Activated CD8-positive, alpha-beta memory T cell treated with anti-CD3 and anti-CD28 coated beads for 24 hours (primary cell): ENCODE measurements at places on chromosomes 5 and 9.

DNA sequence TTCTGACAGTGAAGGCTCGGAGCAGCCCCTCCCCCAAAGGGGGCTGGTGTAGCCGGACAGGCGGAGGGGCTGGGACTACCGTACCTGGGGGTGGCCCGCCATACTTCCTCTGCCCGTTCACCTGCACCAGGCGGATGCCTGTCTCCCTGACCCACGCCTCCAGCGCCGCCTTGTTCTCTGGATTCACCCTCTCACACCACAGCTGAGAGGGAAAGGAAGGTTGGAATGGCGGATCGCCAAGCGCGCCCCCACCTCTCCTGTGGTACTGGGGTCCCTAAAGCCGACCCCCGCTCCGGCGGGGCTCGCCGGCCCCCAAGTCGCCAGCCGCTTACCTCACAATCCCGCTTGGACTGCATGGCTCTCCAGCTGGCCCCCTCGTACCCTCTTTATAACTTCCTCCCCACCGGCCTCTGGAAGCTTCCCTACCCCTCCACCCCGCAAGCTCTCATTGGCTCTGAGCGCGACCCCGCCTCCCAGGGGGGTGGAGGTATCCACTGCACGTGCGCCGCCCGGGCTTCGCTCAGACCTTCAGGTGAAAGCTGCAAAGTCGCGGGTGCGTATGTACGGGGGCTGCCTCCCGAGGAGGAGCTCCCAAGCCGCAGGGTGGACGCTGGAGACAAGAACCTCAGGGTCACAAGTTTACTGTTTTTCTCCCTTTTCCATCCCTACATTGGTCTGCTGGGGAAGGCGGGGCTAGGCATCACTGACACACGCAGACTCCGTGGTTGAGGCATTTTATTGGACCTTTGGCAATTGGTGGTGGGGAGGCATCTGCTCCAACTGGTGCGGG lies at the start of gene DND1:
Gene DND1 (minus strand): TSS at position 390 of the 790 bp plus-strand sequence. CDS start 34 bp downstream, at position 356.
- no peak for DNase-seq

DNA sequence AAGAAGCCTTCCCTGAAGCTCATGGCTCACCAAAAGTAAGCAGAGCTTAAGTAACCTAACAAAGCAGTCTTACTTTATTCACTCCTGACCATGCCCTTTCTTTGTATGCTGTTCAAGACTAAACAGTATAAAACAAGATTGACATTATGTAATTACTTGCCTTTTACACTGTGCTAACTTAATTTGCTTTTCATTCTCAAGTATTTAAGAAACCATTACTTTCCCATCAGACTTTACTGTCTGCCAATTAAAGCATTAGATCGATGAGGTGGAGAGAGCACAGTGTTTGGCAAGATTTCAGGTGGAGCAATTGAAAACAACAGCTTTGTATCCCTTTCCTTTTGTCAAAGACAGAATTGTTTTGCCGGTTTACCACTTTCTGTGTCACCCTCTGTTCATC lies 98.2 kb downstream of the RORB start:
- DNase-seq: no peak

DNA sequence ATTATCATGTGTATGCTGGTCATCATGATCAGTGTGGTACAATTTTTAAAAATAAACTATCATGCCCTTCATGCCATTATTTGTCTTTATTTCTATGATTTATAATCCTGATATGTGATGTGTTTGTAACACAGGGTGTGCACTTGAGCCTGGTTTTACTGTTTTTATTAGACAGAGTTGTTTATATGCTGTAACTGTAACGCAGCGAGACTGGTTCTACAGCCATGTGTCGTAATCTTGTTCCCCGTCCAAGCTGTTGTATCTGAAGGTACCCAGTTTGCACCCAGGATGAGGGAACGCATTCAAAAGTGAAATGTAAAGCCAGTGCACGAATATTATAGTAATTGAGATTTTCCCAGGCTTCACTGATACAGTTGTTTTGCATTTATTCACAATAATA lies 28.2 kb downstream of the SNX18 start:
- DNase-seq: no peak

DNA sequence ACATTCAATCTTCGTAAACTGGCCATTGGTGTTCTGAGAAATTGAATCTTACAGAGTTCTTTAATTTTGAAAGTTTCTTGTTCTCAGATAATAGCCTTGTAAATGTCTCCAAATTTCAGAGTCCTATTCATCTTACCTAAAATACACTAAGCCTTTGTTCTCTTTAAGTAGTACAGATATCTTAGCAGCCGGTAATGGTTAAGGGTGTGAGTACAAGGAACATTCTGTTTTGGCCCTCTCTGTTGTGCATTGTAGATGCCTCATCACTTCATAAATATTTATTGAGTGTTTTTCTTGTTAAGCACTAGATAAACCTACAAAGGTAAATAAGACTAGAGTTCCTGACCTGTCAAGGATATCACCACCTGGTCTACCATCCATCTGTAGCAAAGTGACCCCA lies 35.2 kb downstream of the ZCCHC7 start:
- DNase-seq: no peak

- DNase-seq: no peak
Observed at GRCh38 chr5:63145167-63145566, 566.5 kb downstream of the LRRC70 start.

- DNase-seq: no peak
Observed at GRCh38 chr5:116579144-116579543, 4.5 kb upstream of the SEMA6A start.

DNA sequence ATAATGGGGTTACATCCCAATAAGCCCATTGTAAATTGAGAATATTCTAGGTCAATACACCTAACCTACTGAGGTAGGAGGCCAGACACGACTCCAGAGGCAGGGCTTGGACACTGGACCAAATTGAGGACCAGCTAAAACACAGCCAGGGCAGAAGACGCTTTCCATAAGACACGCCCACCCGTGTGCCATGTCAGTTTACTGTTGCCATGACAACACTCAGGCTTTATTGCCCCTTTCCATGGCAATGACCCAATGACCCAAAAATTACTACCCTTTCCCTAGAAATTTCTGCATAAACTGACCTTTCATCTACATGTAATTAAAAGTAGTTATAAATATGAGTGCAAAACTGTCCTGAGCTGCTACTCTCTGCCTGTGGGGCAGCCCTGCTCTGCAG lies 31.5 kb downstream of the SLC22A4 start:
- no peak for DNase-seq

DNA sequence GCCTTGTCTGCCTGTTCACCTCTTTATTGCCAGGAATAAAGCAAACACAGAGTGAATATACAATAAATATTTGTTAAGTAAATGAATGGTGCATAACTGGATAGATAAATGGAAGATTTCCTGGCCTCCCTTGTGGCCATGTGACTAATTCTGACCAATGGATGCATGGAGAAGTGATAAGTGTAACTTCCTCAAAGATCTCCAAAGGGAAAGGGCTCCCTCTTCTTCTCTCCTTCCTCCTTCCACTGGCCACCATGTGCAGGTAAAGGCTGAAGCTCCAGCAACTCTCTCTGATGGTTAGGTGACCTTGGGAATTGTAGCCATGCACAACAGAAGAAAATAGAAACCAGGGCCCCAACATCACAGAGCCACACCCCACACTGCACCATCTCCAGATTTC lies 174.4 kb downstream of the EBF1 start:
- no peak for DNase-seq

DNA sequence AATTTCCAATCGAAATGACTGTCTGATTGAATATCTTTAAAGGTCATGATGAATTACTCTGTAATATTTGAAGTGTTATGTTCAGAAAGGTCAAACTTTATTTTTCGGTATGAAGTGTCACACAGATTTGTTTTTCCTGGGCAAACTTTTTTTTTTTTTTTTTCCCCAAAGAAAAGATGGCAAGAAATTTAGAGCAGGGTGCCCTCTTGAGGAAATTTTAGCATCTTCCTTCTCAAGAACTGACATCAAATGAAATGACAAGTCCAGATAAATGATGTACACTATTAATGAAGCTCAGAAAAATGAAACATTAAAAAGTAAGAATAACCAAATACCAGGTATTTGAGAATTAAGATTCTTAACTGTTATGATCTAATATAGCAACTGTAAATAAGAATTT lies 123.6 kb downstream of the INVS start:
- DNase-seq: no peak

- DNase-seq: no peak
Observed at GRCh38 chr9:472479-473075, 257.9 kb downstream of the DOCK8 start.
